ENCODE measurements at places on chromosomes 7 and 10.

GRCh38 chr10:63083904-63084689, 49.0 kb upstream of the NRBF2 start:
- DNase-seq, result no peak

DNA sequence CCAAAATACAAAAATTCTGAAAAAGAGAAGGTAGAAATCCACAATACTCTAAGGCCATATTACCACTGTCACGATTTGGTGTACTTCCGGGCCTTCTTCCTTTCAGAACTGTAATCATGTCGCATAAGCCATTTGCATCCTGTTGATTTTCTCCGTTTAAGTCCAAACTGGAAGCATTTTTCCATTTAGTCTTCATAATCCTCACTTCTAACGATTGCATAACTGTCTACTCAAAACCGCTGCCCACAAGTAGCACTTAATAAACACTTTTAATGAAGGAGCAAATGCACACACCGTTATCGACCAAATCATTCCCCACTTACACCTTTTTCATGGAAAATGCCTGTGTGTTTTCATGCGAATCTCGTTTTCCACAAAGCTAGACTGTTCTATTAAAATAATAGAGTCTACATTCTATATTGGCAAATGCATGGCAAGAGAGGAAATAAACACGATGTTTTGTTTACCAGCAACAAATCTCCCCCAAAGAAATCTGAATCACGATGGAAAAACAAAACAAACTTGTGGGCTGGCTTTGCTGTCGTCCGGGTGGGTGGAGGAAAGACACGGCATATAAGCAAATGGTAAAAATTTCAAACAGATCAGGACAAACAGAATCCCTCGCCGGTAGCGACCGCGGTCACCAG, 1.0 kb downstream of the ATE1 start:
- no peak for DNase-seq

DNA sequence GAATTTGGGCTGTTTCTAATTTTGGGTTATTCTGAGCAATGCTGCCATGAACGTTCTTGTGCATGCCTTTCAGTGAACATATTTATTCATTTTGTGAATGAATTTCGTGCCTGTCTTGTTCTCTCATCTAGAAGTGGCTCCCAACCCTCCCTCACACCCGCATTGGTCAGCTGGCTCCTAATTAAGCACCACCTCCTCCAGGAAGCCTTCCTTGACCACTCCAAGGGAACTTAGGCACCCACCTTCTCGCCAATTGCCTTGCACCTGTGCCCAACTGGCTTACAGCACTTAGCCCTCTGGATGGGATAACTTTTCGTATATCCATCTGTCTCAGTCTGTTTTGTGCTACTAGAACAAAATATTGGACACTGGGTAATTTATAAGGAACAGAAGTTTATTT, 107.1 kb downstream of the MYL10 start:
- no peak for DNase-seq

- no peak for DNase-seq
Measured at GRCh38 chr7:4819560-4820404, 42.0 kb downstream of the PAPOLB start.

GRCh38 chr10:69750011-69750373, 51.7 kb upstream of the COL13A1 start:
- DNase-seq, result no peak

DNA sequence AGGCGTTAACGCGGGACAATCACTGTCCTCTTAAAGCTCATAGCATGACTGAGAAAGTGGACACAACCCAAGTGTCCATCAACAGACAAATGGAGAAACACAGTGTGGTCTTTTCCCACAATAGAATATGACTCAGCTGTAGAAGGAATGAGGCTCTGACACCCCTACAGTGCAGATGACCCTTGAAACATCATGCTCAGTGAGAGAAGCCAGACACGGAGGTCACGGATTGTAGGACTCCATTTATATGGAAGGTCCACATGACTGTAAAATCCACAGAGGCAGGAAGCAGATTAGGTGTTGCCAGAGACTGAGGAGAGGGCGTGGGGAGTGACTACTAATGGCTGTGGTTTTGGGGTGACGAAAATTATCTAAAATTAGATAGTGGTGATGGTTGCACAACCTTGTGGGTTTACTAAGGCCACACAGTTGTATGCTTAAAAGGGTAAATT, 6.1 kb upstream of the NCAPG2 start:
- DNase-seq, result peak; percentile 93
